ENCODE measurements at places on chromosomes 7 and 10. TPM values are rescaled to one million over a fixed set of nuclear protein-coding genes. Genes with fewer than 3 reads are reported as not detected.

DNA sequence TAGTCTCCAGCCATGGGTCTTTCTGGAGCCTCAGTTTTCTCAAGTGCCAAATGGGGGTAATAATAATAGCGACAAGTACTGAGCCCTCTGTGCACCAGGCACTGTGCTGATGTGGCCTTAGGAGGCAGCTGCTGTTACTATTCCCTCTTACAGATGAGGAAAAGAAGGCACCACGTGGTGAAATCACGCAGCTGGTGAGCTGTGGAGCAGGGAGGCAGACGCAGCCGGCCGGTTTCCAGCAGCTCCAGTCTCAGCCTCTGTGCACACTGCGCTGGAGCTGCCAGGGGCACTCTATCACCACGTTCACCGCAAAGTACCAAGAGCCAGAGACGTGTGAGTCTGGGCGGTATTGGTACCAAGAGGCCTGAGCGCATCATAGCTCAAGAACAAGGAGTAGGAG is 9.6 kb downstream of the PYROXD2 start:
- H3K4me3 ChIP-seq: no peak overlapping the region
- peaks cover 12% of the 10 kb centered on the region for H3K4me1 ChIP-seq
- no peaks in the 10 kb centered on the region for H3K36me3 ChIP-seq

DNA sequence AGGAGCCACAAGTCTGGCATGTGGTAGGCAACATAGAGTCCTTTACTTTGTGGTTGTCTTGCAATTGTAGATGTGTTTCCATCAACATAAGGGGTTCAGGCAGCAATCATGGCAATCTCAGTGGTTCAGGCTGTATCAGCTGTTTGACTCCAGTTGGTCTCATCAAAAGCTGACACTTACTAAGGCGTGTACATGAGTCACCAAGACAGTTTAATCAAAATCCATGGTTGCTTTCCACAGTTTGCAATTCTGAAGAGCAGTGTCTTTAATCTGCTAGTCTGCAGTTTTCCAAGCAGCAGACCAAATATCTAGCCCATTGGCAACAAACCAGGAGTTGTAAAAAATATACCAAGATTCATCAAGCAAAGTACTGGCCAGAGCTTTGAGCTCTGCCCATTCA is 210.2 kb downstream of the MDFIC start:
- H3K4me1 ChIP-seq: peaks cover 15% of the 10 kb centered on the region
- no peak overlapping the region for H3K27ac ChIP-seq
- no peak overlapping the region for H3K4me3 ChIP-seq
- no peaks in the 10 kb centered on the region for H3K27me3 ChIP-seq

DNA sequence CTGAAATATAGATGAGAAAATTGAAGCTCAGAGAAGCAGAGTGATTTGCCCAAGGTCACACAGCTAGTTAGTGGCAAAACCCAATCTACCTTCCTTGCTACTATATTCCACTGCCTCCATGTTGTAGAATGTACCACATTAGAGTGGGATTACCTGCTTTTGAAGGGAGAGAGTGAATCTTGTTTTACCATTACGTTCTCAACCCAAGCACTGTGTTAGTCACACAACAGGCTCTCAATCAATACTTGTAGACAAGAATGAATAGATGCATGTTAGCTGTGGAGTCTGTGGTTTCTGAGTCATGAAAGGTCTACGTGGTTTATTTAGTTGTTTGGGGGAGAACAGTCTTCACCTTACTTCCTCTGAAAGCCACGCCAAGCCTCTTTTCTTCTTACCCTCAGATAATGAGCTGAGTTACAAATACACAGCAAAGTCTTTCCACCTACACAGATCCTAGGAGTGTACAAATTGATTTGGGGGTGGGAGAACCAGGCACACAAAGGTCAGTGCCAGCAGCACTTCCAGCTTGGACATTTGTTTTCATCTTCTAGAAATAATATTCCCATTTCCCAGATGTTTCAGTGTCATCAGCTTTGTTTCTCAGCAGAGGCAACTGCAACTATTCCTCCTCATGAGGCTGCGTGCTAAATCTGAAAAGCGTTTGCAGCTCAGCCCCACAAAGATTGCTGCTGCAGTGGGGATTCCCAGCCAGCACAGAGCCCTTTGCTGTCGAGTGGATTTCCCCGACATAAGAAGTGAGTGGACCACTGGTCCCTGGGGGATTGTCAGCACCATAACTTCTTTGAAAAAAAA is 71.5 kb upstream of the ADO start:
- peaks cover 43% of the 10 kb centered on the region for H3K4me1 ChIP-seq
- peaks cover 1% of the 10 kb centered on the region for H3K36me3 ChIP-seq
- no peak overlapping the region for H3K4me3 ChIP-seq
- peak; percentile 91 for DNase-seq

DNA sequence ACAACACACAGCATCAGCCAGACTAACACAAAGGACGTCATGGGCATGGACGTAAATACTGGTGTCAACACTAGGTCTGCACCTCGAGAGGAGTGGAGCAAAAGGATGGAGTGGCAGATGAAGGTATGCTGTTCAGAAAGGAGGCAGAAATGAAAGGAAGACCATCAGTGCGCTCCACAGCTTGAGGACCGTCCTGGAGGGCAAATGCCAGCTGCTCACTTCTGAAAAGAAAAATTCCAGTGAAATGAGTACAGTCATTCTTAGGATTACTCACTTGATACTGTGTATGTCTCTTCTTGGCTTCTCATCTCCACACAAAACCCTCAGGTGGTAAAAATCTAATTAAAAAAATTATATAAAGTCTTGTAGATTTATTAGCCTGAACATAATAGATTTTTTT is 44.8 kb downstream of the EGFR start:
- H3K4me3 ChIP-seq: no peak overlapping the region
- H3K27ac ChIP-seq: no peak overlapping the region
- DNase-seq: no peak
- H3K27me3 ChIP-seq: peaks cover 14% of the 10 kb centered on the region
- H3K4me1 ChIP-seq: peaks cover 2% of the 10 kb centered on the region

Gene TECPR1
- total RNA-seq: 43.1 TPM

- no peak for DNase-seq
- no peaks in the 10 kb centered on the region for H3K27me3 ChIP-seq
- H3K27ac ChIP-seq: no peak overlapping the region
- H3K36me3 ChIP-seq: peaks cover 9% of the 10 kb centered on the region
- no peaks in the 10 kb centered on the region for H3K4me1 ChIP-seq
These were observed 65.7 kb downstream of the CCDC7 start for GRCh38 chr10:32511599-32511998.

DNA sequence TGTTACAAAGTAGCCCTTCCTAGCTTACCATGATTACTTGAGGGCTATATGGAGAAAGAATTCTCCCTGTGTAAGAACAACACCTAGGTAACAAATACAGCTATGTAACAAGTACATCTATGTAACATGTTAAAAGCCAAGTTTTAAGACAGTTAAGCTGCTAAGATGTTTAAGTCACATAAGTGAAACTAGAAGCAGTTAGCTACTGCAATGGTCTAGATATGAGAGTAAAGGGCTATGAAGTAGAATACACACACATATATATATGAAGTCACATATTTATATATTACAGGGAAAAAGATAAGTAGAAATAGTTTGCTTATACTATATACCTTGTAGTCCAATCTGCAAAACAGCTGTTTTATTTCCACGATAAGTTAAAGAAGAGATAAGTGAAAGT is 14.4 kb downstream of the POT1 start:
- no peak for DNase-seq
- H3K27ac ChIP-seq: no peak overlapping the region
- no peak overlapping the region for H3K4me3 ChIP-seq
- peaks cover 5% of the 10 kb centered on the region for H3K36me3 ChIP-seq
- H3K27me3 ChIP-seq: no peaks in the 10 kb centered on the region

Gene ASZ1
- not detected for total RNA-seq

DNA sequence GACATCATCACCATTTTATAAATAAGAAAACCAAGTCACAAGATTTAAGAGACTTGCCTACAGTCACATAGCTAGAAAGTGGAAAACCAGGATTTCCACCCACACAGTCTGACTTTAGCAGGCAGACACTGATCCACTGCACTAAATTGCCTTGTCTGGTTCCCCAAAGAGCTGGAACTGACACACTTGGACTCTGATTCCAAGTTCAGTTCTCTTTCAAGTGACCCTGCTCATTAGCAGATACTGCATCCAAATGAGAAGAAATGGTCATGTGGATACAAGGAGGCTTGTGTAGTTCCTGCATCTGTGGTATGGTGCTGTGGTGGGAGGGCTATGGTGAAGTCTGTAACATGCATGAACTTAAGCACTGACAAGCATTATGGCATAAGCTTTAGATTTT is 180.1 kb upstream of the MKLN1 start:
- peaks cover 15% of the 10 kb centered on the region for H3K27me3 ChIP-seq
- no peak for DNase-seq
- peaks cover 2% of the 10 kb centered on the region for H3K36me3 ChIP-seq
- H3K27ac ChIP-seq: no peak overlapping the region

Gene DEPP1
- total RNA-seq: 4.3 TPM

DNA sequence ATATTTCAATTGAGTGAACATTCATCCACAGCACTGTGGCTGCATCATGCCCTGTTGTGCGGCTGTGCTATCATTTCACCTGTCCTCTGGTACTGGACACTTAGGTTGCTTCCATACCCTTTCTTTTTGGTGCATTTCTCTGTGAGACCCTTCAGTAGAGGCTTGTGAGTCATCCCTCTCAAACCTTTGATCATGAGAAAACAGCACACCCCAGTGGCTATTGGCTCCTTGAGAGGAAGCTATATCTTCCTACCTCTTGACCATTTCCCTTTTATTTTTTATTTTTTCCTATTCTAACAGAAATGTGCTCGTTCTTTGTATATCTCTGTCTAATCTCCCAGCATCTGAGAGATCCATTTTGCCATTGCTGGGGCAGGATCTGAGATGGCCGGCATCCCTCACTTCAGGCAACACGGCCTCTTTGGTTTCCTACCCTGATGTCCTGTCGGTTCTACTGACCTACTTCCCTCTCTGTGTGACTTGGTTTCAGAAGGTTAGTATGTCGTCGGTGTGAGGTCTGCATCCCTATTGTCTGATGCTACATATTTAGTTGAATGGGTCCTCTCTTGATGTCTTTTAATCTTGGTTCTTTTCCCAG is 23.8 kb upstream of the PIK3AP1 start:
- no peak overlapping the region for H3K27ac ChIP-seq
- no peak overlapping the region for H3K4me3 ChIP-seq

DNA sequence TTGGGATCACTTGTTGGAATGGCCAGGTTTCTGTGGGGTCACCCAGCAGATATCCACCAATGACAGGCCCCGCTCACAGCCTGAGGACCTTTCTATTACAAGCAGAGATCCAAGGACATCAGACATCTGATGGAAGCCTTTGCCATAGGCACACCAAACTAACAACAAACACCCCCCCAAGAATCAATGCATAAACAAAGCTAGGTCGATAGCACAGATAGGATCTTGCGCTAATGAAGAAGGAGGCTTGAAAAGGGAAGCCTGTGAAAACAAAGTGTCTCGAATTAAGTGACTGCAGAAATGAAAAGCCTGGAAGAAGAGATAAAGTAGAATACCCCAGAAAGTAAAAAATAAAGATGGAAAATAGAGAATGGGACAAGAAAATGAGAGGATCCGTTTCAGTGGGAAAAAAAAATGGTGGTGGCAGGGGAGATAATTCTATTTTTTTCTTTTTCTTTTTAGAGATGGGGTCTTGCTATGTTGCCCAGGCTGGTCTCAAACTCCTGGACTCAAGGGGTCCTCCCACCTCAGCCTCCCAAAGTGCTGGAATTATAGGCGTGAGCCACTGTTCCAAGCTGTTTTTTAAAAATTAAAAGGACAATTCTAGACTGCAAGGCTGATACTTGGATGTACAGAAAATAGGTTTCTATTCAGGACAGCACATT is 26.3 kb upstream of the SMURF1 start:
- H3K36me3 ChIP-seq: no peaks in the 10 kb centered on the region
- H3K27me3 ChIP-seq: peaks cover 9% of the 10 kb centered on the region
- H3K27ac ChIP-seq: no peak overlapping the region
- no peaks in the 10 kb centered on the region for H3K4me1 ChIP-seq
- DNase-seq: no peak

DNA sequence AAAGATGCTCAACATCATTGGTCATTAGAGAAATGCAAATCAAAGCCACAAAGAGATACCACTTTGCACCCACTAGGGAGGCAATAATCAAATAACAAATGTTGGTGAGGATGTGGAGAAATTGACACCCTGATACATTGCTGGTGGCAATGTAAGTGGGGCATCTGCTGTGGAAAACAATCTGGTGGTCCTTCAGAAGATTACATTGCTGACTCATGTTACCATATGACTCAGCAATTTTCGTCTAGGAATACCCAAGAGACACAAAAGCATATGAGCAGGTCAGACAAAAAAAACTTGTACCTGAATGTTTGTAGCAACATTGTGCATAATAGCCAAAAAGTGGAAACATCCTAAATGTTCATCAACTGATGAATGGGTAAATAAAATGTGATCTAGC is 4.9 kb upstream of the CLDN3 start:
- DNase-seq: no peak
- no peak overlapping the region for H3K27ac ChIP-seq
- peaks cover 3% of the 10 kb centered on the region for H3K4me1 ChIP-seq
- no peaks in the 10 kb centered on the region for H3K36me3 ChIP-seq
- H3K4me3 ChIP-seq: no peak overlapping the region

DNA sequence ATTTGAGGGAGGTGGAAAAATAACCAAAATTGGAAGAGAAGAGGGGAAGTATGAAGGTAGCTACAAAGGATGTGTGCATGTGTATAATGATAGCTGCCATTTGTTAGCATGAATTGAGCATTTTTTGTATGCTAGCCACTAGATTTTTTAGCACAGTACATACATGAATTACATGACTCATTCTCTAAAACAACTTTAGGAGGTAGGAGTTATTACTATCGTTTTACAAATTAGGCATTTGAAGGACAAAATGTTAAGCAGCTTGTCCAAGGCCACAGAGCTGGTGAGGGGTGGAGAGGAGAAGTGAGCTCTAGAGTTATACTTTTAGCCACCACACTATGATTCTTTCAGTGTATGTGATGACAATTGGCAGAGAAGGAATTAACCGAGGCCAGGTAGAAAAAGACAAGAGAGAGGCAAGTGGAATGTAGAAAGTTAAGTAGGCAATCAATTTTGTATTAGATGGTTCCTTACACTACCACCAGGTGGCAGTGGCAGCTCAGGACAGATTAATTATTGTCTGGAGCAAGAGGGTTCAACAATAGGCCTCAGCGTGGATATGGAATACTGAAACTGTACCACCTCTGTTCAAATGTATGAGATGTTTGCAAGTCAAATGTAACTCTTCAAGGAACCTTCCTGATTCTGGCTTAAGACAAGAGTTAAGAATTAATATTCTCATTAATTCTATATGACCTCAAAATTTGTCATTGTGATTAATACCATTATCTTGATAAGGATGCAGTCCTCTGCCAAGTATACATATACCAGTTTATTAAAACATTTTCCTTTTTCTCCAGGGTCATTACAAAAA is 128.0 kb downstream of the MBL2 start:
- no peak overlapping the region for H3K4me3 ChIP-seq
- no peaks in the 10 kb centered on the region for H3K4me1 ChIP-seq
- H3K36me3 ChIP-seq: no peaks in the 10 kb centered on the region
- DNase-seq: peak; percentile 70
- H3K27ac ChIP-seq: no peak overlapping the region
- H3K27me3 ChIP-seq: no peaks in the 10 kb centered on the region

Gene MRC1
- total RNA-seq: not detected

- H3K36me3 ChIP-seq: no peaks in the 10 kb centered on the region
- DNase-seq: no peak
- H3K4me3 ChIP-seq: no peak overlapping the region
- no peaks in the 10 kb centered on the region for H3K4me1 ChIP-seq
- no peaks in the 10 kb centered on the region for H3K27me3 ChIP-seq
- H3K27ac ChIP-seq: no peak overlapping the region
These were observed 195.7 kb downstream of the TSPAN12 start for GRCh38 chr7:120662291-120662690.
